ENCODE measurements at places on chromosomes 4 and X.
A peak's percentile ranks its signal among the peaks of the same experiment; 100 is the strongest.

GRCh38 chrX:39897741-39898097, 200.0 kb downstream of the BCOR start:
- peaks cover 12% of the 10 kb centered on the region for H3K4me1 ChIP-seq
- H3K27me3 ChIP-seq, result peaks cover 10% of the 10 kb centered on the region
- H3K4me3 ChIP-seq, result no peak overlapping the region
- no peak overlapping the region for H3K27ac ChIP-seq
- H3K36me3 ChIP-seq, result no peaks in the 10 kb centered on the region
- DNase-seq, result no peak

DNA sequence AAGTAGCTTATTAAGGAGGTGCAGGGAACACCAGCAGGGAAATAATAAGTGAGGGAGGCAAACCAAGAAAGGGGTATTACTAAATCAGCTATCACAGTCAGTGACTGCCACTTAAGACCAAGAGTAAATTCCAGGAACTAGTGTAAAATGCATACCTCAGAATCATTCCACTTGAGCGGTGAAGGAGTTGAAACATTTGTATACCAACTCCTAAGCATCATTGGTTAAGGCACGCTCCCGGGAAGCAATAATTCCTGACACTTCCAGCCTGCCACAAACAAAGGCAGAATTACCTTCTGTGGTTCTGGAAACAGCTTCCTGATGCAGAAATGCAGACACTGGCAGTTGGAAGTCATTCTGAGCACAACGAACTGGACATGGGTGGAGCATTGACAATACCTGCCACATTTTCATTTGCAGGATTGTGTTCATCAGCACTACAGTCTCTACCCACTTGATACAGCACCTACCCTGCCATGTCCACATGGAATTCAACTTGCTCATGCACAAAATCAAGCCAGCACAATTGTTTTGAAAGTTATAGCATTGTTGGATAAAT, 82.1 kb downstream of the PPP1R2C start:
- H3K36me3 ChIP-seq, result no peaks in the 10 kb centered on the region
- peaks cover 2% of the 10 kb centered on the region for H3K4me1 ChIP-seq
- no peak overlapping the region for H3K27ac ChIP-seq
- no peaks in the 10 kb centered on the region for H3K27me3 ChIP-seq
- no peak overlapping the region for H3K4me3 ChIP-seq
- DNase-seq, result no peak

DNA sequence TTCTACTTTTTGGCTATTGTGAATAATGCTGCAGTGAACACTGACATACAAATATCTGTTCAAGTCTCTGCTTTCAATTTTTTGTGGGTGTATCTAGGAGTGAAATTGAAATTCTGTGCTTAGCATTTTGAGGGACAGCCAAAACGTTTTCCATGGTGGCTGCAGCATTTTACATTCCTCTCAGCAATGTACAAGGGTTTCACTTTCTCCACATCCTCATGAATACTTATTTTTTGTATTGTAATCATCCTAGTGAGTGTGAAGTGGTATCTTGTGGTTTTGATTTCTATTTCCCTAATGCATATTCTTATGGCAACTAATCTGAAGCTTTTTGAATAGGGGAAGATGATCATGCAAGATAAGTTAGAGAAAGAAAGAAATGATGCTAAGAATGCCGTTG, 40.3 kb downstream of the HSPA4L start:
- DNase-seq, result no peak
- no peaks in the 10 kb centered on the region for H3K27me3 ChIP-seq
- no peaks in the 10 kb centered on the region for H3K4me1 ChIP-seq
- H3K36me3 ChIP-seq, result no peaks in the 10 kb centered on the region
- no peak overlapping the region for H3K27ac ChIP-seq

GRCh38 chr4:148515248-148515647, 73.0 kb upstream of the NR3C2 start:
- H3K4me3 ChIP-seq, result no peak overlapping the region
- no peak overlapping the region for H3K27ac ChIP-seq
- no peak for DNase-seq
- no peaks in the 10 kb centered on the region for H3K27me3 ChIP-seq
- no peaks in the 10 kb centered on the region for H3K4me1 ChIP-seq
- H3K36me3 ChIP-seq, result no peaks in the 10 kb centered on the region

DNA sequence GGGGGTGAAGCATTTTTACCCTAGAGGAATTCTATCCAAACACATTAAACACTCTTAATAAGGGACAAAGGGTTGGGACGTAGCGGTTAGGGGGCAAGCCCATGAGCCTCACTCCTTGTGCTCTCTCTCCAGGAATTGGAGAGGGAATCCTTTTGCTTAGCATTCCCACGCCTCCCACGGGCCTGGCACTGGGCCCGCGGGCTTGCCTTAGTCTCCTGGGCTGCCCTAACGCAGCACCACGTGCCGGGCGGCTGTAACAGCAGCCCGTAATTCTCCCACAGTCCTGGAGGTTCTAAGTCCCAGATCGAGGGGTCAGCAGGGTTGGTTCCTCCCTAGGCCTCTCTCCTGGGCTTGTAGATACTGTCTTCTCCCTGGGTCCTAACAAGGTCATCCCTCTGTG, 67.5 kb downstream of the TBL1X start:
- peaks cover 35% of the 10 kb centered on the region for H3K4me1 ChIP-seq
- DNase-seq, result no peak
- no peak overlapping the region for H3K27ac ChIP-seq
- H3K27me3 ChIP-seq, result no peaks in the 10 kb centered on the region

DNA sequence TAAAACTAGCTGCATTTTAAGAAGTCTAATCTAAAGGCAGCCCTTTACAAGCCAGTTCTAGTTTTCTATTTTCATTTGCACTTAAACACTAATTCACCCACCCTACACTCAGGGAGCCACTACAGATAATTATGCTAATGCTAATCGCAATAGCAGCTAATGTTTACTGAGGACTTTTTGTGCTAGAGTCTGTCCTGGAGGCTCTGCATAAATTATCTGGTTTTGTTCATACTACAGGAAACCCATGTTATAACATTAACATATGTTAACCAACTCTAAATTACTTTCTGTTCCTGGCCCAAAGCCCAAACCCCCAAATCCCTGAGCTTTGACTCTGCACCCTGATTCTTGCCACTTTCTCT, 480 bp upstream of the RADX start:
- H3K4me3 ChIP-seq, result peak overlapping the region; percentile 80
- H3K36me3 ChIP-seq, result no peaks in the 10 kb centered on the region

- H3K27ac ChIP-seq, result no peak overlapping the region
- H3K27me3 ChIP-seq, result no peaks in the 10 kb centered on the region
- H3K4me3 ChIP-seq, result no peak overlapping the region
- H3K4me1 ChIP-seq, result peaks cover 2% of the 10 kb centered on the region
Measured at GRCh38 chr4:176492646-176493302, 173.0 kb downstream of the SPCS3 start.

DNA sequence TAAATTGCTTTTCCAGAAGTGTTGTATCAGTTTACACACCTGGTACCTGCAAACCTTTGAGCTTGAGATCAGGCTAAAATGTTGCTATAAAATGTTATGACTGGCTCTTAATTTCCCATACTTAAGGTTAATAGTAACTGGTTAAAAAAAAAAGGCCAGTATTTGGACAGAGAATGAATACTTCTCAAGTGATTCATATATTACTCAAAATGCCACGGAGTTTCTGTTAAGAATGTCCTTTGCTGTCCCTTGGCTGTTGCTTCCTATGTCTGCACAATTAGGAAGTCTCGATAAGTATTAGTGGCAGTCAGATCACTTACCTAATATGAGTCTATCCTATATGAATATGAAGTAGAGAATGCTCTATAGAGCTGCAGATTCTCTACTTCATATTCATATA, 232.2 kb upstream of the IGFBP7 start:
- no peaks in the 10 kb centered on the region for H3K36me3 ChIP-seq
- no peak overlapping the region for H3K27ac ChIP-seq
- no peak overlapping the region for H3K4me3 ChIP-seq
- no peak for DNase-seq

DNA sequence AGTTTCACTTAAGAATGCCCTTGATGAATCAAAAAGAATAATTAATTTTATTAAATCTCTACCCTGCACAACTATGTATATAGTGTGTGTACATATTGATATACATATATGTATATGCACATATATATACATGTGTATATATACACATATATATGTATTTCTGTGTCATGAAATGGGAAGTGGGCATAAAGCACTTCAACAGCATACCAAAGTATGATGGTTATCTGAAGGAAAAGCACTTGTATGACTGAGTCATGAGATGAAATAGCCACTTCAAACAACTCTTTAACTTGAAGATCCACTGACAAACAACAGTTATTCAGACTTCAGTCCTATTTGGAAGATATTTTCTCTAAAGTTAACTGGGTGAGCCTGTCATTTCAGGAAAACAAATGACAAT, 16.3 kb downstream of the RNF128 start:
- H3K4me1 ChIP-seq, result no peaks in the 10 kb centered on the region
- no peaks in the 10 kb centered on the region for H3K36me3 ChIP-seq

DNA sequence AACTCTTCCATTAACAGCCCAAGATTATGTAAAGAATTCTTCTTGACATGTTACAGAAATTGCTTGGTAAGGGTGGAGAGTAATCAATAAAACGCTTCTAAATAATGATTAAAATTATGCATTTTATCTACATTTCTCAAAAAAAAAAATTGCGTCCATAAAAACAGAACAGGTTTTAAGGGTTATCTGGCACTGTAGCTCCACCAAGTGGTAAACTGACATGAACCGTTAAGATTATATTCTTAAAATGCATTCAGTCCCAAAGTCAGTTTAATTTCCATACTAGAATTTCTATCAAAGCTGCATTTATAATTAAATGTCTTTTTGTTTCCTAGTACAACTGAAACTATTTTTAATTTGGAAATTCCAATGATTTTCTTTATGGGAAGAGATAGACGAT, 214.0 kb upstream of the UGT8 start:
- no peaks in the 10 kb centered on the region for H3K4me1 ChIP-seq
- no peak overlapping the region for H3K27ac ChIP-seq
- no peak overlapping the region for H3K4me3 ChIP-seq

GRCh38 chr4:39029752-39030694, 2.2 kb downstream of the TMEM156 start:
- H3K36me3 ChIP-seq, result peaks cover 19% of the 10 kb centered on the region
- no peaks in the 10 kb centered on the region for H3K27me3 ChIP-seq
- H3K4me3 ChIP-seq, result peak overlapping the region; percentile 74
- DNase-seq, result peak; percentile 45
- peaks cover 60% of the 10 kb centered on the region for H3K4me1 ChIP-seq
- peak overlapping the region; percentile 97 for H3K27ac ChIP-seq

- H3K36me3 ChIP-seq, result no peaks in the 10 kb centered on the region
- H3K4me3 ChIP-seq, result no peak overlapping the region
- no peak overlapping the region for H3K27ac ChIP-seq
- H3K4me1 ChIP-seq, result peaks cover 30% of the 10 kb centered on the region
Measured at GRCh38 chrX:40474205-40474626, 106.6 kb upstream of the ATP6AP2 start.

DNA sequence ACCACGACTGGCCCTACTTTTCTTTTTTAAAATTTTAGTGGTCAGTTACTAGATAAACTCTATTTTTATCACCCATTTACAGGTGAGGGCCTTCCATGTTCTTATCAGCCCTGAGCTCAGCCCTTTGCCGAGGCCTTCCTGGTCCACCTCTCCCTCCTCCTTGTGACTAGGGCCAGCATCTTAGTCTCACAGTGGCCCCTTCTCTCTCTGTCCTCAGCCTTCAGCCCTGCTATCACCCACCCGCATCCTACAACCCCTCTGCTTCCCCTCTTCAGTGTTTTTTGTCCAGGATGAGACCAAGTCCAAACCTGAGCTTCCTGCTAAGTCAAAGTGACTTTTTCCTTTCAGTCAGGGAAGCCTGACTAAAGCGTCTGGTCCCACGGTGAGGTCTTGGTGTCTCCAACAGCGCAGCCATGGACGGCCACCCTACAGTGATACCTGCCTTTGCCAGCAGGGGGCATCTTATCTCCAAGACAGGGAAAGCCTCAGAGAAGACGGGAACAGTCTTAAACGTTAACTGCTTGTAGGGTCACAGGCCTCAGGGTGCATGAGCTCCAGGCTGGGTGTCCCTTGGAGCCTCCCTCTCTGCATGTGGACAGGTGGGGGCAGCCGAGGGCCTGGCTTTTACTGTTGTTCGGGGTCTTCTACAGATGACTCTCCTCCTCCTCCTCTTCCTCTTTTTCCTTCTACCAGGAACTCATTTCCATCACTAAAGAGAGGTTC, 11.7 kb upstream of the GAGE10 start:
- H3K4me1 ChIP-seq, result peaks cover 32% of the 10 kb centered on the region
- peak; percentile 81 for DNase-seq
- H3K27me3 ChIP-seq, result no peaks in the 10 kb centered on the region

- no peak overlapping the region for H3K4me3 ChIP-seq
- H3K27ac ChIP-seq, result no peak overlapping the region
- DNase-seq, result no peak
- H3K36me3 ChIP-seq, result no peaks in the 10 kb centered on the region
Measured at GRCh38 chr4:154009788-154010187, 220.9 kb upstream of the SFRP2 start.

All from activated naive CD4-positive, alpha-beta T cell treated with anti-CD3 and anti-CD28 coated beads, Interleukin-2, amount 10 ng/mL, durations not matched to agents 7 days and 5 days (primary cell).